ENCODE measurements at places on chromosomes 7 and 10.

- no peak for DNase-seq
Measured at GRCh38 chr10:80090121-80090520, 11.7 kb downstream of the TMEM254 start.

DNA sequence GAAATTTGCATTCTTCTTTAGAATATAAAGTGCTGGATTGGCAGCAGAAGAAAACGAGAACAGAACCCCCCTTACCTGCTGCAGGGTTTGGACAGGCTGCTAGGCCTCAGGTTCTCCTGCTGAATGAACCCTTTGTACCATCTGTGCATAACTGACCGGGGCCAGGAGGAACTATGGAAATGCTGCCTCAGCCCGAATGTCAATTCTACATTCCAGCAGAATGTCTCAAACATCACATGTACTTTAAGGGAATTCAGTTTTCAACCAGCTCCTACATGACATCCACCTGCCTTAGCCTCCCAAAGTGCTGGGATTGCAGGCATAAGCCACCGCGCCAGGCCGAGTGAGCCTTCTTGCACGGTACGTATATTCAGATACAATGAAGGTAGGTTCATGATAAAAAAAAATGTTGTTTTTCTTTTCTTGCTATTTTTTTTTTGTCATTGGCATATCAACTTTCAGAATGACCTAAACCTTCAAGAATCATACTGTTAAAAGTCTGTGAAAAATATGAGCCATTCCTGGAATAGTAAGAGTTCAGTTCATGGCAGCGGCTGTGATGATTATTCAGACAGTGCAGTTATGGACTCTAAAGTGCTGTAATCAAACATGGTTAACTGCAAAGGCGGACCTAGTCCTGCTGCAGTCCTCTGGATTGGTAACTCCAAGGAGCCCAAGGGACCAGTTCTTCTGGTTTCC, 84.4 kb upstream of the TNS3 start:
- DNase-seq, result no peak

DNA sequence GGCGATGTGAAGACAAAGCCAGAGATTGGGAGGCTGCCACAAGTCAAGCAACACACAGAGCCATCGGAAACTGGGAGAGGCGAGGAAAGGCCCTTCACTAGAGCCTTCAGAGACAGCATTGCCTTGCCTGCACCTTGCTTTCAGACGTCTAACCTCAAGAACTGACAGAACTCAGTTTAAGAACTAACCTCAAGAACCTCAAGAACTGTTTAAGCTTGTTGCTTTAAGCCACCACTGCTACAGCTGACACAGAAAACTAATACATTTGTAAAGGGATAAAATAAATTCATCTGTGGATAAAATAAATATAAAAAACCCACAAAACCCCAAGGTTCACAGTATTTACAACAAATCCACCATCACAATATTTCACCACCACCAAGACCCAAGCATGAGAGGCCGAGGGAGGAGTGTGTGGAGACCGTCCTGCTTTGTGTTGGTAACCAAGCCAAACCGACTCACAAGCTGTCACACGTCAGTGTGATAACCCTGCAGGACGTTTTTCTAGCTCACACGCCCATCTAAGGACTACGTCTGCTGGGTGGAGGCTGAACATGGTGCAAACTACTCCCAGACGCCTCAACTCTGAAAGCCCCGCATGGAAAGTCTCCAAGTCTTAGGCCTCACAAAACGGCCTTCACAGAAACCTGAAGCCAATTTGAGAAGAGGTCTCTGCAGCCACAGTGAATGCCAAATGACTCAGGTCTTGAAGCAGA, 116.8 kb downstream of the ABLIM1 start:
- DNase-seq, result peak; percentile 57

GRCh38 chr7:40674316-40674715, 539.5 kb downstream of the SUGCT start:
- no peak for DNase-seq

DNA sequence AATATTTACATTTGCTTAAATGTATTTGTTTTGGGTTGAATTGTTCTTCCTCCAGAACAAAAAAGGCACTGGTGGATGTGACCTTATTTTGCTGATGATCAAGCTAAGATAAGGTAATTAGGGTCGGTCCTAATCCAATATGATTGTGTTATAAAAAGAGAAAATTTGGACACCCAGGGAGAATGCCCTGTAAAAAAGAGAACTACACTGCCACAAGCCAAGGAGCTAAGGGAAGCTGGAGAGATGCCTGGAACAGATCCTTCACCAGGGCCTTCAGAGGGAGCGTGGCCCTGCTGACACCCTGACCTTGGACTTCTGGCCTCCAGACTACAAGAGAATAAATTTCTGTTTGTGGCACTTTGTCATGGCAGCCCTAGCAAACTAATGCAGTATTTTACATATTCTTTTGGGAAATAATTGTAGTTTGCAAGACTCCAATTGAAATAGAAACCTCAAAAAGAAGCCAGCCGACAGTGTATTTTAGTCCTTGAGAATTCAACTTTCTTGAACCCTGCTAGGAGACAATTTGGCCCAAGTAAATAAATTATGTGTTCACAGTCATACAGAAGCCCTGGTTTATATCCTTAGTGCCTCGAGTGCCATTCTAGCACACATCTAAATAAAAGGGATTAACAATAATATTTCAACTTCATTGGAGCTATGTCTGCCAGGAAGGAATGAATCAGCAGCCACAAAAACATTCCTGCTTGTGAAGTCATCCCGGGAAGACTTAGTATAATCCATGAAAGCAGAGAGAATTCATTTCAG, 164.6 kb downstream of the PKD1L1 start:
- no peak for DNase-seq

GRCh38 chr10:33822774-33823173, 488.3 kb upstream of the NRP1 start:
- no peak for DNase-seq

DNA sequence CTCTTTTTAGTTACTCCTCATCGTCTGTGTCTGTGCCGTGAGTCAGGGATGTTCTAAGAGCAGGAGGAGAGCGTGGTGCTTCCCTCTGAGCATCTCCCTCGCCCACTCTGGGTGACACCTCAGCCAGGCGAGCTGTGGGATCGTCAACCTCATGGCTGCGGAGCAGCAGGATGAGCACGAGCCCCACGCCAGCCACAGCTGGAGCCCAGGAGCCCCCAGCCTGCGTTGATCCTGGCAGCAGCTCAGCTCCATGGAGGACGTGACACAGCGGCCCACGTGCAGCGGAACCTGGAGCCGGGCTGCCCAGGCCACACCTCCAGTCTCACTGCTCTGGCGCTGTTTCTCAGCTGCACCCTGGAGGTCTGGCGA, 512.0 kb downstream of the PTPRN2 start:
- DNase-seq, result no peak

DNA sequence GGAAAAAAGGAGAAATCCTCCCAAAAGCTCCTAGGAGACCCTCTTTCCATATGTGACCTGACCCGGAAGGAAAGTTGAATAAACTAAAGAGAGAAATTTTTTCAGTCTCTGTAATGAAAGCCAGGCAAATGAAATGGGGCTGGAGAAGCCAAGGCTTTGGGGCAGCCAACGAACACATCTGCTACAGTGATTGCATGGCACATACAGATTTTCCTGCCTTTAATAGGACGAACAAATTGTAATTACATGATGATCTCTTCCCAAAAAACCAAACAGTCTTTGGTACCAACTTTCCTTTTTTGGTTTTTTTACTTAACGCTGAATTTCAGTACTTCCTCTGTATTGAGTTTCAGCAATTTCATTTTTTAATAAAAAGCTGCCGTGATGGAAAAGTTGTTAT, 23.5 kb upstream of the PTN start:
- no peak for DNase-seq

DNA sequence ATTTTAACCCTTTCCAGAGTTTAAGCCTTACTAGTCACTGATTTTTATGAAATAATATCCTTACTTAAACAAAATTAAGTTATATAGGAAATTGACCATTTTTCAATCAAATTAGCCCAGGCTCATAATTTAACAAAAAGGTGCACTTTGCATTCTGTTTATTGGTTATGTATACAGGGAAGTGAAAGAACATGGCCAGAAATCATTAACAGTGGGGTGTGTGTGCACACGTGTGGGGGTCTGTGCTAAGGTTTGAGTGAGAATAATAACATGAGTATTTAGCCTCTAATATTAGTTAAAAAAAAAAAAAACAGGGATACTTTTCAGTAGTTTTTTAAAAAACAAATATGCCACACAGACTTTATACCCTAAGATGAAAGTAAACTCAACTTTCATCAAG, 510.5 kb upstream of the PFKP start:
- DNase-seq, result no peak

- no peak for DNase-seq
Measured at GRCh38 chr10:125118011-125118611, 42.3 kb downstream of the CTBP2 start.

GRCh38 chr10:72276421-72277339, 3.0 kb downstream of the DDIT4 start:
- DNase-seq, result no peak

- DNase-seq, result no peak
Measured at GRCh38 chr10:112843623-112844022, 106.4 kb upstream of the TCF7L2 start.

DNA sequence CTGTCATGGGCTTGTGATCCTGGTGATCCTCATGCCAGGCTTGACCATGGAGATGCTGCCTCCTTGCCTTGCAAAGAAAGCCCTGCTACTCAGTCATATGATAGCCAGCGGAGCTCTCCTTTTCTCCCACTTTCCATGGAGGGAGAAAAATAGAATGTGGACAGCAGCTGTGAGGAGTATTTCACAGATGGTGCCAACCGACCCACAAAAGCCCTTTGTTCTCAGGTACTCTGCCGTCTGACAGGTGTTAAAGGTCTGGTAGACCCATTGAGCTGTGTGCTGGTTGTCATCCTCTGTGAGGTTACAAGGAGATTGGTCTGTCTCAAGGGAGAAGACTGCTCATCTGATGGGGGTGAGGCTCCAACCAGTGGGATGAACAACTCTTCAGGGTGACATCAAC, 29.5 kb upstream of the COBL start:
- DNase-seq, result no peak

DNA sequence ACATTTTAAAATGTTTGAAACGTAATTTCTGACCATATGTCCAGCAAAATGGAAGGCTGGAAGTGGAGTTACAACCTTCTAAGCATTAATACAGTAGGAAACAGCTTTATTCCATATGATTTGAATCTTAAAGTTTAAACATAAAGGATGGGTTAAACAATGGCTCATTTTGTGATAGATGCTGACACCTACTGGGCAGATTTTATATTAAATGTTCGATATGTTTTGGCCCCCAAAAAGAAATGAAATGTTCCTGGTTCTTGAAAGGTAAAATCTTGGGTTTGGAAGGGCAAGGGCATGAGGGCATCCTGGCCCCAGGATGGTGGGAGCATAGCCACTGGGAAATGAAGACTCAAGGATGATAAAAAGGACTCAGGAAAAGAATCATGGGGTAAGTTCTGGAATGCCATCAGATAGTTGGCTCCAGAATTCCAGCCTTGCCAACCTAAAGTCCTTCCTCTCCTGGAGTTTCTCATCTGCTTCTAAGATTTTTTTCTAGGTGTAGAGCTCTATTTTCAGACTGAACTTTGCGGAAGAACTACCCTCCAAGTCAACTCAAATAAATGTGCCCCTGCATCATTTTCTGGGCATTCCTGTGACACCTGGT, 34.6 kb upstream of the SLC35G1 start:
- DNase-seq, result no peak

DNA sequence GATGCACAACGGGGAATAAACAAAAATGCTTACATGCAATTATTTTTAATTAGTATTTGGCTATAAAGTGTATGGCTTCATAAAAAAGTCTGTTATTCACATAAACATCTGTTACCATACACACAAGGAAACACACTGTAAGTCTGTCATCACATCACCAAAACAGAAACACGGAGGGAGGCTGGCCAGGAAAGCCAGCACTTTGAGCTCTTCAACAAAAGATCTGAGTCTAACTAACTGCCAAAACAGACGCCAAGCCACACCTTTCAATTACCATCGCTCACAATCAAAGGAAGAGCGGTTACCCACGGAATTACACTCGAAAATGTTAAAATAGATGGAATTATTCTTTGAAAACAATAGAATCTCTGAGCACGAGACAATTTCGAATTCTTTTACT, 49.2 kb upstream of the MGMT start:
- DNase-seq, result no peak

- no peak for DNase-seq
Measured at GRCh38 chr10:119680050-119680449, 28.9 kb downstream of the BAG3 start.

DNA sequence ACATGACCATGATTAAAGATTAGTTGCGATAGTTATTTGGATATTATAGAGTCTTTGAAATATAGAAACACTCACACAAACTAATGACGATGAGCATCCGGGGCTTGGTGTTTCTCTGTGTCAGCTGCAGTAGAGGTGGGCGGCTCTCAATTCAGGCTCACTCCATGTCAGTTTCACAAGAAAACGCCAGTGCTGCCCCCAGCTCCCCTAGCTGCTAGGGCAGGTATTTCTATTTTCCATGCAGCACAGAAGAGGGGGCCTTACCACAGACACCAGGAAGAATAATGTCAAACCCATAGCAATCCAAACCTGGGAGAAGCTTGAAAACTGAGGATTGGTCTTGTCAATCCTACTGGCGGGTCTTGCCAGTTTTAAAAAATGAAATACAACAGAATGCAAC, 197.1 kb downstream of the PHTF2 start:
- no peak for DNase-seq

GRCh38 chr7:103811997-103812396, 177.5 kb downstream of the RELN start:
- DNase-seq, result no peak

- DNase-seq, result no peak
Measured at GRCh38 chr10:79483299-79483698, 29.0 kb upstream of the EIF5AL1 start.

DNA sequence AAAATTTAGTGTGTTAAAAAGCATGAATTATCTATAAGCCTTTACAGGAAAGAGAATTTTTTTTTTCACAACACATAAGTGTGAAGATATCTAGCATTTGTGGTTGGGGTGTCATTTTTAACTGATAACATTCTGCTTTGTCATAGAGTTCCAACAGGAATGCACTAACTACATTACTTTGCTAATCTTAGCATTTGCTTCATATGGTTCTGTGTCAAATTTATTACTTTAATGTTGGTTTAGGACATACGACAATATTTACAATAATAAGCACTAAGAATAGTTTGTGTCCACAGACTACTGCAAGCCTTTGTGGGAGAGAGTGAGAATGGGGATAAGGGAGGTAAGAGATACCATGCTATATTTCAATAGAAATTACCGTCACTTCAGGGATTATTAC, 40.6 kb upstream of the MAGI2 start:
- no peak for DNase-seq

DNA sequence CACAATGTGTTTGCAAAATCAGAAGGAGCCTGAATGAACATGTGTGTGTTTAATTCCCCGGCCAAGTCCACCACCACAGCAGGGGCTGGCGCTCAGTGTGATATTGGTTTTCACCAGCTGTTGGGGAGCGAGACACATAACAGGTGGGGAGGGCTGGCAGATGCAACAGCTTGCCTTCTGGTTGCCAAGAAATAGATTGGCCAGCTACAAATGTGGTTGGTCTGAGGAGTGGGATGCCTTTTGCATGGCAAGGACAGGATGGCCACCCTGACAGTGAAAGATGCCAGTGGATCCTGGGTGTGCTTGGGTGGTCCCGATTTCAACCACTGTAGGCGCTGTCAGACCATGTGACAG, 292.5 kb upstream of the FZD8 start:
- DNase-seq, result no peak
